ENCODE measurements at places on chromosomes 16 and 17.

DNA sequence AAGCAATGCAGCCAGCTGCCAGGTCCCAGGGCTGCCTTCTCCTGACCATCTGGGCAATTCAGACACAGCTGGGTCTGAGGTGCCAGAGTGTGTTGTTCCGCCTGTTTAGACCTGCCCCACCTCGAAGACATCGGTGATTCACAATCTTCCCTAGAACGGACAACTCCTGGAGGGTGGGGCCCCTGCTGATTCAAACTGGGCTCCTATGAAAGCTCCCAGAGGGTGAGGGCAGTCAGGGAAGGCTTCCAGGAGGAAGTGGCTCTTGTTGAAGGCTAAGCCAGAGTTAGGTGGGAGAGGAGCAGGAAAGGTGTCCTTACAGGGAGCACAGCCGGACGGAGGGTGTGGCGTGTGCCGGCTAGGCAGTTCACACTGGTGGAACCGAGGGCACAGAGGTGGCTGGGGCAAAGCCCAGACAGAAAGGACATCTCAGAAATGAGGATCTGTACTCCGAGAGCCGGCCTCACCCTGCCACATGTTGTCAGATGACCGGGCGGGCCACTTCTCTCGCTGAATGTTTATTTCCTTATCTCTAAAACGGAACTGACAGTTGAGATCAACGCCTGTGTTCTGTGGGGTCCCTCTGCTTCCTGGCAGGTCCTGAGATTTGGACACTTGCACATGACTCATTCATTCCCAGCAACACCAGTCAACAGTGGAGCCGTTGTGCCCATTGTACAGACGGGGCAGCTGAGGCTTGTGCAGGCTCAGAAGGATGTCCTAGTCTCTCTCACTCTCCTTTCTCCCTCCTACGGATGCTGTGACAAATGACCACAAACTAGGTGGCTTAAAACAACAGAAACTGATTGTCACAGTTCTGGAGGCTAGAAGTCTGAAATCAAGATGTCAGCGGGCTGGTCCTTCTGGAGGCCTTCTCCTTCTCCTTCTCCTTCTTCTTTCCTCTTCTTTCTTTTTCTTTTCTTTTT is 26.9 kb upstream of the LITAF start:
- peak; percentile 83 for ATAC-seq

DNA sequence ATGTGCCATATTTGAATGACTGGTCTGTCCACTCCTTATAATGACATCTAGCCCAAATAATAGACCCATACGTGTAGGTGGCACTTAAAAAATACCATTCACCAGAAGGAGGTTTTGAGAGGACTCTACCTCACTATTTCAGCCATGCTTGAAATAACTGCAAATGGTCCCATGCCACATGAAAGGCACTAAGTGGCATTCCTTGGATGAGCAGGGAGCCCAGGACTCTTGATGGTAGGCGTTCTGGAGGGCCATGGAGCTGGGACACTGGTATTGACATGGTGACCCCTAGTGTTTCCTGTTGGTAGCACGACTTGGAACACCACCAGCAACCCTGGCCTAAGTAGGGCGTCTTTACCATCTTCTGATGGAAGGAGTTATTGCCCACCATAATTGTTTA is 148.7 kb upstream of the ZFHX3 start:
- ATAC-seq = peak; percentile 64

- ATAC-seq = no peak
Observed at GRCh38 chr17:72677714-72678390, 414.6 kb downstream of the SLC39A11 start.

- no peak for ATAC-seq
Observed at GRCh38 chr17:67633751-67634211, 84.0 kb upstream of the NOL11 start.

- ATAC-seq = peak; percentile 71
Observed at GRCh38 chr16:27313422-27314160, at the start of gene IL4R. Gene IL4R, plus strand, starts transcription at chr16:27313974. Its CDS starts 26,230 bp downstream, at chr16:27340204.

GRCh38 chr16:57593021-57593420 is 35.4 kb upstream of the ADGRG1 start:
- ATAC-seq = no peak

DNA sequence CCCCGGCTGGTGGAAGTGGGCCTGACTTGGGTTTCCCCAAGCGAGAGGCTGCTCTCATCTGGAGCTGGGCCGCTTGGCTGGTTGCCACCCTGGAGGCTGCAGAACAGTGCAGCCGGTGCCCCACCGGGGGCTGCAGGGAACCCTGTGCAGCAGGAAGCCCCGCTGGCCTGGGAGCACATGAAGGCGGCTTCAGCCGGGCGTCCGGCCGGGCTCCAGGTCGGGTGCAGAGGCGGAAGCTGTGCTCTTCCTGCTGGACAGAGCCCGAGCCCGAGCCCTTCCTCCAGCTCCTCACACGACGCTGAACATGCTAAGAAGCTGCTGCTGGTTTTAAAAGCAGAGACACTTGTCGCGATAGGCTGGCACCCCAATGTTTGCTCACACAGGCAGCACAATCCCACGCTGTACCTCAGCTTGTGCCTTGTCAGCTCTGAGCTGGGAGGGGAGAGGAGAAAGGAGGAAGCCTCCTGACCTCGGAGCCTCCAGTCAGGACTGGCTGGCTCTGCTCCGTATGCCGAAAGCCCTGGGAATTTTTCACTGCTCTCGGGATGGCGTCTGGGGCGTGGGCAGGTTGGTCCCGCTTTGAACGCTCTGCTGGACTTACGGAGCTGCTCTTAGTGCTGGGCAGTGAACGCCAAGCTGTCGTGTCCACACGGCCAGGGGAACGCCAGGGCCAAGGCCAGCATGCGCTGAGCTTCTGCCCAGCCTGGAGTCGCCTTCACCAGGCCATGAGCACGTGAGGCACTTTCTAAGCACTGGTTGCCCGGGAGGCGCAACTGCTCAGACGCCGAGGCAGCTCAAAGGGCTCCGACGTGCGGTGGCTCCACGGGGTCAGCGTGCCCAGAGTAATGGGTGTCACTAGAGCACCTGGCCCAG is 8.8 kb downstream of the CDK5R1 start:
- peak; percentile 44 for ATAC-seq

DNA sequence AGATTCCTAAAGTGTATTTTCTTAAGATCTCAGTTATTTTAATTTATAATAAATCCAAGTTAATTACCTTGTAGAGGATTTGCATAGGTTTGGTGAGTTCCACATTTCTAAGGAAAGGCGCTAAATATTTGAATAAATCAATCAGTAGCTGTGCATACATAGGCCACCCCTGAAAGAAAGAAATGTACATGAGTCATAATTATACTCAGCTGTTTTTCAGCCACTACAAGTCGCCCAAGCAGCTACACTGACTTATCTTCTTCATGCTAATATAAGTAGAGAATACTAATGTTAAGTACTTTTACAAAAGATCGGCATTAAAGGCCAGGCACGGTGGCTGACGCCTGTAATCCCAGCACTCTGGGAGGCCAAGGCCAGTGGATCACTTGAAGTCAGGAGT is 14.9 kb downstream of the SETD6 start:
- ATAC-seq = no peak

DNA sequence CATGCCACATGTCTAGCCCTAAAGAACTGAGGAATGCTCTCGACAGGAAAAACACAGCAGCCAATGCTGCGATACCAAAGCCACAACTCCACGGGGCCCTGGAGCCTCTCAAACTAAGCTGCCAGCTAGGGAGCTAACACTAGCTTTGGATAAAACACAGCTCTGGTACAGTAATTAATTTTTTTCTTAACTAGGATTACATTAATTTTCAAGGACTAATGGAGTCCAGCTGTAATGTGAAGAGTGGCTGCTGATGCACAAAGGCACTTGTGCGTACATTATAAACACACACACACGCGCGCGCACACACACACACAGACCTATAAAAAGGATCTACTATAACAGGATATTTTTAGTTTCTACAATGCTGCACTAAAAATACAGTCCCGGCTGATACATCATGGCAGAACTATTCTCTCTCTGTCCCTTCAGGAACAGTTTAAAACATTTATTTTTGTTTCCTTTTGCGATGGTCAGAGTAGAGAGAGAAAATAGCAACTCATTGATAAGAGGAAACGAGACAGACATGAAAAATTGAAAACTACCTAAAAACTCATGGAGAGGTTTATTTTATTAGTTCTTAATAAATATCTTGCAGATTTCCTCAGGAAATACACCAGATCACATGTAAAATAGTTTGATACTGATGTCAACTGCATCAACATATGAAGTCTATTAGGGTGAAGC is 88.5 kb downstream of the SMG6 start:
- no peak for ATAC-seq

DNA sequence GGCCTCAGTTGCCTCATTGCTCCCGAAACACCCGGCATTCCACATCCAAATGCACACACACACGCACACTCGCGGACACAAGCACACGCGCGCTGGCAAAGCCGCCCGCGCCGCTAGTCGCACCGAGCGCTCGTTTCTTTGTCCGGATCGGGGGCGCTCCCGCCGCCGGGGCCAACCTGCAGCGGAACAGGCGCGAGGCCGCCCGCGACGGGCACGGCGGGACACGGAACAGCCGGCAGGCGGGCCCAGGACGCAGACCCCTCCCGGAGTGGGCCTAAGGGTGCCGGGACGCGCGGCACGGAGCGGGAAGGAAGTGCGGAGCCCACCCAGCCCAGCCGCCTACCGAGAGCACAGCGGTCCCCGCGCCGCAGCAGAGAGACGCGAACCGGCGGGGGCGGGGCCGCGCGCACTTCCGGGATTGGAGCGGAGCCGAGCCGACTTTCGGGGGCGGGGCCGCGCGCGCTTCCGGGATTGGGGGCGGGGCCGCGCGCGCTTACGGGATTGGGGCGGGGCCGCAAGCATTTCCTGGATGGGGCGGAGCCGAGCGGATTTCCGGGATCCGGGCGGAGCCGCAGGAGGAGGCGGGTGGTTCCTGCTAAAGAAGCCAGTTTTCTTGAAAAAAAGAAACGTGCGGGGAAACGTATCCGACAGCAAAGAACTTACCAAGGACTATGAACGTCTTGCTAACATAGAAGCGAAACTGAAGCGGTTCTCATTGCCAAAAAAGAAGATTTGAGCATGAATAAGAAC is at the start of gene CYBC1:
Gene CYBC1, minus strand, starts transcription at position 396 of the 750 bp plus-strand sequence. CDS start 1,498 bp downstream, outside the sequence.
- peak; percentile 79 for ATAC-seq
